Activated naive CD8-positive, alpha-beta T cell treated with anti-CD3 and anti-CD28 coated beads for 36 hours (primary cell): ENCODE measurements at places on chromosomes 11 and 22. TPM values are rescaled to one million over a fixed set of nuclear protein-coding genes. Genes with fewer than 3 reads are reported as not detected.
A peak's percentile ranks its signal among the peaks of the same experiment; 100 is the strongest.

GRCh38 chr11:58907780-58908179 lies 31.5 kb upstream of the GLYATL1 start:
- no peak for DNase-seq

GRCh38 chr11:70155386-70155785 lies 47.7 kb upstream of the FADD start:
- DNase-seq = no peak

Gene ZP1
- not detected for total RNA-seq

Gene NXPE1
- not detected for total RNA-seq

GRCh38 chr11:6746626-6747025 lies 25.1 kb downstream of the OR2AG2 start:
- no peak for DNase-seq

- no peak for DNase-seq
These were observed 44.5 kb downstream of the PARVB start for GRCh38 chr22:44068422-44069191.

Gene RIC3
- total RNA-seq = 9.4 TPM

DNA sequence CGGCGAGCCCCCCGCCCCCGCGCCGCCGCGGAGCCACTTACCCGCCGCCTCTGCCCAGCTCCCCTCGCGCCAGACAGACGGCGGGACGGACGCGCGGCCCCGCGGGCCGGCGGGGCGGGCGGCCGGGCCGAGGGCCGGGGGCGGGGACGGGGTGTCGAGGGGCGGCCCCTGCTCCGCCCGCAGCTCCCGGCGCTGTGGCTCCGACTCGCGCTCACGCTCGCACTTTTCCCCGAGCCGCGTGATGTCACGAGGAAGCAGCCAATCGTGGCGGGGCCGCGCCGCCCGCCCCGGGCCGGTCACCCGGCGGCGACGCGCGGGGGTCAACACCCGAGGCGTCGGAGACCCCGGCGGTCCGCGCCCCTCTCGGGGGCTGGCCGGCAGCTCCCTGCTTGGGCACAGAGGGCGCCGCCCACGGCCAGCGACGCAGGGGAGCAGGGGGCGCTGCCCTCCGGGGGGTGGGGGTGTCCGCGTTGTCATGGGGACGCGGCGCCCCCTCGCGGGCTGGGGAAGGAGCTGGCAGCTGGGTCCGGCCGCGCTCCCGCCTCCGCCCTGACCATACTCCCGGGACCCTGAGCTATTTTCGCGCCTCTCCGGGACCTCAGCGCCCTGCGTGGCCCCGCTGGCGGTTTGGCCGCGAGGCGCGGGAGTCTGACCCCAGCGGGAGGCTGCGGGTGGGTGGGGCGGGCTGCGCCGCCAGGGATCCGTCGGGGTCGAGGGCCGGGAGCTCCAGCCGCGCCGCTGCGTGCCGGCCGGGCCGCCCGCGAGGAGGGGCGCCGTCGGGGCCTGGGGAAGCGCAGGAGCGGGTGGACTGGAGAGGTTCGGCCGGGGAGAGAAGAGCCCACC lies at the start of gene CHRM4:
Gene CHRM4, minus strand, starts transcription at position 199 of the 843 bp plus-strand sequence. CDS start 5,219 bp downstream, outside the sequence.
- peak; percentile 43 for DNase-seq

DNA sequence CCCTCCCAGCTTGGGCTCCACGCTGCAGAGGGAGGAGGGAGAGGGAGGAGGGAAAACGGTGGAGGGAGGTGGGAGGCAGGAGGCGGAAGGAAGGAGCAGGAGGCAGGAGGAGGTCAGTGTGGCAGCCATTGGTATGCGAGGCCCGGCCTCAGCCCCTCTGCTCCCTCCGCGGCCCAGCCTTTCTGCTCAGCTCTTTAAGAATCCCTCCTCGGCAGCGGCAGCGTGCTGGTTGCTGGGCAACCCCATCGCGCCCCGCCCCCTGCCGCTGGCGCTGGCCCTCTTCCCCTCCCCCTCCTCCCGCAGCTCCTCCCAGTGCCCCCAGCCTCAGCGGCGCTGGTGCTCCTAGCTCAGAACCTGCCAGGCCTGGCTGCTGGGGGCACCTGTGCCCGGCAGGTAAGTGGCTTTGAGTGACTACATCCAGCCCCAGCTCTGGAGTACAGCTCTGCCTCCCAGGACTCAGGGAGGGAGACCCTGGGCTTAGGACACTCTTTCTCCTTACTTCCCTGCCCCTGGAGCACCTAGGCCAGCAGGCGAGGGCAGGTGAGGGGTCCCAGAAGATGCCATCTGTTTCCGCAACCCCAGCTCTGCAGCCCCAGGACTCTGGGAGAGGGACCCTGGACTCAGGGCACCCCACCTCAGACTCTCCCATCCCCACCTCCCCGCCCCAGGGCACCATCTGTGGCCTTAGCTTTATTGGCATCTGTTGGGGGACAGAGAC lies 7.2 kb upstream of the FLRT1 start:
- no peak for DNase-seq

- DNase-seq = no peak
These were observed 162.2 kb upstream of the MTMR2 start for GRCh38 chr11:96086111-96086510.

Gene GSTT2
- total RNA-seq = not detected

DNA sequence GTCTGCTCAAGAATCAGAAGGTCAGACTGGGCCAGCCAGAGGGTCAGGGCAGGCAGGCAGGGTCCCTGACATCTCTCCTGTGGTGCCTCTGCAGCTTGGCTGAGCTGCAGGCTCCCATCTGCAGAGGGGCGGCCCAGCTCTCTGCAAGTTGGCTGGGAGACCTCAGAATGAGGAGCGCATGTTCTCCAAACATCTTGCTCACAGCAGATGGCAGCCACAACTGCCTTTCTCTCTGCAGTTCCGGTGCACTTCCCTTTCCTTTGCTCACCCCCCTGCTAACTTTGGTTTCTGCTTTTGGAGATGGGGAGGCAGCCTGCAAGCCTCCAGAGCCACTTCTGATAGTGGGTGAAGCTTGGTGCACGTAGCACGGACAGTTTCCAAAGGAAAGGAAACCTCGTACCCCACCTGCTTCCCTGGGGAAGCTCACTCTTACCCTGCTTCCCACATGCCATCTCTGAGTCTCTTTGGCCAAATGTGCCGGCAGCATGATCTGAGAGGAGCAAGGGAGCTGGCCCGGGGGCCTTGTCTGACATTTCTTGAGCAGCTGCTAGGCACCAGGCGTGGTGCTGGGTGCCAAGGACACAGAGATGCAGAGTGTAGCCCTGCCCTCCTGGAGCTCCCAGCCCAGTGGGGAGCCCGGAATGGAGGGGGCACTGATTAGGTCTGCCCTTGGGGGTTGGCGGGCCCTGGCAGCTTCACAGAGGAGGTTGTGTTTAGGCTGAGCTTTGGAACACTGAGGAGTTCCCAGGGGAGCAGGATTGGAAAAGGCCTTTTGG lies 18.2 kb downstream of the DAGLA start:
- DNase-seq = no peak

GRCh38 chr11:73995731-73996130 lies 13.1 kb upstream of the UCP2 start:
- DNase-seq = no peak

DNA sequence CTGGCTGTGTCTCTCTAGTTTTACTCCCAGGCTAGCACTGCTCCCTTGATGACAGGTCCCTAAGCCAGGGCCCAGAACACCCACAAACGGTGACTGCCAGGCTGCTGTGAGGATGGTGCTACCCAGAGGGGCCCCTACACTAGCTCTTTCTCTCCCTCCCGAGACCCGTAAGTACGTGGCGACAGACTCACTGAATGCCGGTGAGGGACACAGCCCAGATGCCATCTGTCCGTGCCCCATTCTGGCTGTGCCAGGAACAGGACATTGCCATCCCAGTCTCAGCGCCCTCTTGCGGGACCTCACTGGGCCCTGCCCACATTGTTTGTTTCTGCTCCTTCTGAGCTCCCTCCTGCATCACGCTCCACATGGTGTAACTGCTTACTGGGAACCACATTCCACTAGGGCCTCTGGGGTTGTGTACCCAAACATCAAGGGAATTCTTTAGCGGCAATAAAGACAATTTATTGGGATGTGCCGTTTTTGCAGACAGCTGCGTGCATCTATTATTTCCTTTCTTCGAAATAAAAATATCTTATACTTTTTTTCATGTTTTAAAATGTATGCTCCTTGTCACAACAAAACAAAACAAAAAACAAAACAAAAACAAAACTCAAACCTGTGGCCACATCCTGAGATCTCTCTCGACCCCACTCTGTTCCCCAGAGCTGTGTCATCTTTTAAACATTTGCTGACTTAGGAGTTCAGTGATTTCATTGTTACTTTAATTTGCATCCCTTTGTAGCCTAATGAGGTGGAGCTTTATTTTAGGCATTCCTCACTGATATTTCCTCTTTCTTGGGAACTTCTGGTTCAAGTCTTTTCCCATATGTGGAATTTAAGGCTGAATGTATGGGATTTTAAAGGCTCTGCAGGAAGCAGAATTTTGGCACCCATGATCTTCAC lies 4.4 kb upstream of the TPCN2 start:
- no peak for DNase-seq

GRCh38 chr11:75413864-75414263 lies 14.5 kb downstream of the RPS3 start:
- DNase-seq = no peak

GRCh38 chr22:39953101-39953500 lies 7.1 kb upstream of the TMA7B start:
- DNase-seq = no peak

GRCh38 chr22:26447584-26448329 lies 18.7 kb downstream of the ASPHD2 start:
- DNase-seq = no peak

DNA sequence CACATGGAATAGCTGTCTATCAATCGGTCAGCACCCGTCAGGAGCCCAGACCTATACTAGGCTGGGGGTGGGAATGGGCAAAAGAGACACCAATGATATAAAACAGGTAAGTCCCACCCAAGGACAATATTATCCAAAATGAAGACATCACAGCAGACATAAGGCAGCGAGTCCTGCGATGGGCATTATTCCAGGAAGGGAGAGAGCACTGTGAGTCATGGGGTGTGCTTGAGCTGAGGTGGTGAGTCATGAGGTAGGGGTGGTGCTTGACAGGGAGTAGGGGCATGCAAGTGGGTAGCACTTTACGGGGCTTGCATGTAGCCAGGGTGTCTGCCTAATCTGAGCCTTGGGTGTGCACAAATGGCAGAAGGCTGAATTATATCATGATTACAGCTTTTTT lies 605.0 kb upstream of the CADM1 start:
- no peak for DNase-seq

Gene MAPK12
- total RNA-seq = 3.5 TPM

Gene FXYD2
- 8.3 TPM for total RNA-seq

DNA sequence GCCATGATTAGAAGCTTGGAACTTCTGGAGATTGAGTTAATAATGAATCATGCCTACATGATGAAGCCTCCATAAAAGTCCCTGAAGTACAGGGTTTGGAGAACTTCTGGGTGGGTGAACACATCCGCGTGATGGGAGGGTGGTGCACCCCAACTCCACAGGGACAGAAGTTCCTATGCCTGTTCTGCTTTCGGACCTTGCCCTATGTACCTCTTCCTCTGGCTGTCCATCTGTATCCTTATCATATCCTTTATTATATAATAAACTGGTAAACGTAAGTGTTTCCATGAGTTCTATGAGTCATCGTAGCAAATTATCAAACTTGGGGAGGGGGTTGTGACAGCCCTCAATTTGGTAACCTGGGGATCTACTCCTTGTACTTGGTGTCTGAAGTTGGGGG lies 60.2 kb downstream of the ADM start:
- no peak for DNase-seq

Gene F2
- total RNA-seq = not detected

DNA sequence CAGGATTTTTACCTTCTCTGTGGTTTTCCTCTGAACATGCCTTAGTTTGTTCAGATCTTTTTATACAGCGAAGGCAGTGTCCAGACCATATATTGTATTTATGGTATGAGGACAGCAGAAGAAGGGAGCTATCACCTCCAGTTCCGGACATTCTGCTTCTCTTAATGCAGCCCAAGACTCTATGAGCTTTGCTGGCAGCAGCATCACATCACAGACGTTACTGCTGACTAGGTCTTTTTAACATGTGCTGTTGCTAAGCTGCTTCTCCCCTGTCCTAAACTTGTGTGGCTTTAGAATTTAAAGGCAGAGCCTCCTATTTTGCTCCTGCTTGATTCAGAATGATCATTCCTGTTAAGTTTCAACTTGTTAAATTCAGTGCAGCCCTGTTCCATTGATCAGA lies 13.4 kb downstream of the MICAL2 start:
- no peak for DNase-seq

DNA sequence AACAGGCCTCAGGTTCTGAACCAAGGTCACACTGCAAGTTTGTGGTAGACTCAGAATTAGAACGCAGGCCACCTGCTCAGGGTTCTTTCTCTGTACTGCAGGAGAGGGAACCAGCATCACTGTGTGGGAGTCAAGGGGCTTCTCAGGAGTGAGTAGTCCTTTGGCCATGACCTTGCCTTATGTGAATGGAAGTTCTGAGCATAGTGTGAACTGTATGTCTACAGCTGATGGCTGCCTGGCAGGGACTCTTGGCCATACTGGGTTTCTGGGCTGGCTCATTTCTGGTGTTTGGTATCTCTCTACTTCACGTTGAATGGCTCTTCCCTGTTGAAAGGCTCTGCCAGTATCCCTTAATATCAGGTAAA lies 40.1 kb upstream of the TUB start:
- no peak for DNase-seq

DNA sequence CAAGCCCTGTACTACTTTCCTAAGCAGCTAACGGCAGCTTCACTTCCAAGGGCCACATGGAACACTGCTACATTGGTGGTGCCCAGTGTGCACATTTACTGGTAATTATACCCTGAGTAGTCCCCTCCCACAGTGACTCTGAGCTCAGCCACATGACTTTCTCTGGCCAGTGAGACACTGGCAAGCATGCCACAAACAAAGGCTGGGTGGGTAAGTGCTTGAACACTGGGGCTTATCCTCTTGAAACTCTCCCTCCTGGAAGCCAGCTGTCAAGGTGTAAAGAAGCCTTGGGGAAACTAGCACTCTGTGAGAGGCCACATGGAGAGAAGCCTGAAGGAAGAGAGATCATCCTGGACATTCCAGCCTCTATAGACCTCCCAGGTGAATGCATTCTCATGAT lies 54.4 kb upstream of the DRD2 start:
- no peak for DNase-seq

DNA sequence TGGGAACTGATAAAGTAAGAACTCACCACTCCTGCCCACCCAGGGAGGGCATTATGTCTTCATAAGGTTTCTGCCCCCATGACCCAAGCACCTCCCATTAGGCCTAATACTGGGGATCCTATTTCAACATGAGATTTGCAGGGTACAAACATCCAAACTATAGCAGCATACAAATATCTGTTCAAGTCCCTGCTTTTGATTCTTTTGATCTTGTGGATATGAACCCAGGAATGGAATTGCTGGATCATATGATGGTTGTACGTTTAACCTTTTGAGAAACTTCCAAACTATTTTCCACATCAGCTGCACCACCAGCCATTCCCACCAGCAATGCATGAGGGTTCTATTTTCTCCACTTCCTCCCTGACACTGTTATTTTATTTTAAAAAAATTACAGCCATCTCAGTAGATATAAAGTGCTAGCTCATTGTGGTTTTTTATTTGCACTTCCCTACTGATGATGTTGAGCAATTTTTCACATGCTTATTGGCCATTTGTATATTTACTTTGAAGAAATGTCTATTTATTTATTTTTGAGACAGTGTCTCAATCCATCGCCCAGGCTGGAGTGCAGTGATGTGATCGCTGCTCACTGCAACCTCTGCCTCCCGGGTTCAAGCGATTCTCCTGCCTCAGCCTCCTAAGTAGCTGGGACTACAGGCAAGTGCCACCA lies 7.1 kb upstream of the ATG16L2 start:
- no peak for DNase-seq
